ENCODE measurements at places on chromosomes 1 and 21.
A peak's percentile ranks its signal among the peaks of the same experiment; 100 is the strongest.

DNA sequence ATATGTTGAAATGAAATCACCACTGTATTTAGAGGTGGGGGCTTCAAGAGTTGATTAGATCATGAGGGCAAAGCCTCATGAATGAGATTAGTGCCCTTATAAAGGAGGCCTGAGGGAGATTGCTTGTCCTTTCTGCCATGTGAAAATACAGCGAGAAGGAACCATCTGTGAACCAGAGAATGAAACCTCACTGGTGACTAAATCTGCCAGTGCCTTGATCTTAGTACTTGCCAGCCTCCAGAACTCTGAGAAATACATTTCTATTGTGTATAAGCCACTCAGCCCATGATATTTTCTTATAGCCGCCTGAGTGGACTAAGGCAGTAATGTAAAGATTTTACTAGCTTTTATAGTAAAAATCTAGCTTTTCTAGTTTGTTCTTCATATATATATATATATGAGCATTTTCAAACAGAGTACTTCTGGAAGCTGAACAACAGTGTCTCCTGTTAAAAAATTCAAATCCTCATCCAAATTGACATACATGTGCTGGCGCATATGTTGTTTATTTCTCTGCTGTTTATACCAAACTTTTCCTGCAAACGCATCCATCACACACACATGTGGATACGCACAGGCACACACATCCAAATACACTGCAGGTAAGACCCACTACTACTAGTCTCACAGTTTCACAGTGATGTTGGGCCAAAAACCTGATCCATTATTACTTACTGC, 213.1 kb downstream of the RGS7 start:
- DNase-seq = no peak

- DNase-seq = no peak
Measured at GRCh38 chr1:16924919-16925477, 3.3 kb downstream of the CROCC start.

DNA sequence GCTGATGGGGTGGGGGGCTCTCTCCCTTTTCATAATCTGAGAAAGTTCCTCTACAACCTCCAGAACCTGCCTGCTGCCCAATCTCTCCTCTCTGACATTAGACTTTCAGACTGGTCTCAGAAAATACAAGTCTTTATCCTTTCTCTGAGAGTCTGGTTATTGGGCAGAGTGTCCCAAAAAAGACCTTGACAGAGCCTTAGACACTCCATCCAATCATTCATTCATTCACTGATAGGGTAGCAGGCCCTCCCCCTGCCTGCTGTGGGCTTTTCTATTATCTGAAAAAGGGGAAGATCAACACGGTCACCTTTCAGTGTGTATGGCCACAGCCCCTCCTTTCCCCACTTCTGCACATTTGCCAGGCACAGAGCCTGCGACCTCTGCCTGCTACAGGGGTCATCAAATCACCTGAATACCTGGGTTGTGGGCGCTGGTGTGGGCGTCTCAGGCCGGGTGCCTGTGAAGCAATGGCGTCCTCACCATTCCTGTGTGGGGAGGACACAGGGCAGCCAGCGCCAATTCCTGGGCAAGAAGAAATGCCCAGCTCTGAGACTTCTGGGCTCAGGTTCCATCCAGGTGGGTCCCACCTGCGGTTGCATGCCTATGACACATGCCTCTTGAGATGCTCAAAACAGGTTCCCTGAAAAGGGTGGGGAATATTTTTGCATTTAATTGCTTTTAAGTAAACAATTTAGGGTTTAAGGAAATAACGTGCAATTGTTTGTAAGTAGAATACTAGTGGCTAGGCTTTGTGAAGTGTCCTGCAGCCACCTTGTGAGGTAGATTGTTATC, 52.8 kb downstream of the ELK4 start:
- DNase-seq = no peak

- no peak for DNase-seq
Measured at GRCh38 chr1:184773762-184774320, 19.2 kb upstream of the EDEM3 start.

- no peak for DNase-seq
Measured at GRCh38 chr1:61459345-61459744, 265.6 kb downstream of the TM2D1 start.

DNA sequence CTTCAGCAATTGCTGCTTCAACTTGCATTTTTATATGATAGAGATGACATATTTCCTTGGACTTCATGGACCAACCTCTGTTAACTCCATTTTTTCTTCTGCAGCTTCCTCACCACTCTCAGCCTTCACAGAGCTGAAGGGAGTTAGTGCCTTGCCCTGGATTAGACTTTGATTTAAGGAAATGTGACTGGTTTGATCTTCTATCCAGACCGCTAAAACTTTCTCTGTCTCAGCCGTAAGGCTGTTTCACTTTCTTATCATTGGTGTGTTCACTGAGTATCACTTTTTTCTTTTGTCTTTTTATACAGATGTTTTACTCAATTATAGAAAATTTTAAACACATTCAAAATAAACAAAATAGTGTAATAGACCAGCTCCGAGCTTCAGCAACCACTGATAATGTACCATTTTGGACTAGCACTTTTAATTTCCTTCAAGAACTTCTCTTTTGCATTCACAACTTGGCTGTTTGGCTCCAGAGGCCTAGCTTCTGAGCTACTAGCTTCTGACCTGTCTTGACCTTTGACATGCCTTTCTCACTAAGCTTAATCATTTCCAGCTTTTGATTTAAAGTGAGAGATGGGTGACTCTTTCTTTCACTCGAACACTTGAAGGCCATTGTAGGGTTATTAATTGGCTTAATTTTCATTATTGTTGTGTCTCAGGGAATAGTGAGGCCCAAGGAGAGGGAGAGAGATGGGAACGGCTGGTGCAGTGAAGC, 9.3 kb downstream of the NEK7 start:
- DNase-seq = no peak

DNA sequence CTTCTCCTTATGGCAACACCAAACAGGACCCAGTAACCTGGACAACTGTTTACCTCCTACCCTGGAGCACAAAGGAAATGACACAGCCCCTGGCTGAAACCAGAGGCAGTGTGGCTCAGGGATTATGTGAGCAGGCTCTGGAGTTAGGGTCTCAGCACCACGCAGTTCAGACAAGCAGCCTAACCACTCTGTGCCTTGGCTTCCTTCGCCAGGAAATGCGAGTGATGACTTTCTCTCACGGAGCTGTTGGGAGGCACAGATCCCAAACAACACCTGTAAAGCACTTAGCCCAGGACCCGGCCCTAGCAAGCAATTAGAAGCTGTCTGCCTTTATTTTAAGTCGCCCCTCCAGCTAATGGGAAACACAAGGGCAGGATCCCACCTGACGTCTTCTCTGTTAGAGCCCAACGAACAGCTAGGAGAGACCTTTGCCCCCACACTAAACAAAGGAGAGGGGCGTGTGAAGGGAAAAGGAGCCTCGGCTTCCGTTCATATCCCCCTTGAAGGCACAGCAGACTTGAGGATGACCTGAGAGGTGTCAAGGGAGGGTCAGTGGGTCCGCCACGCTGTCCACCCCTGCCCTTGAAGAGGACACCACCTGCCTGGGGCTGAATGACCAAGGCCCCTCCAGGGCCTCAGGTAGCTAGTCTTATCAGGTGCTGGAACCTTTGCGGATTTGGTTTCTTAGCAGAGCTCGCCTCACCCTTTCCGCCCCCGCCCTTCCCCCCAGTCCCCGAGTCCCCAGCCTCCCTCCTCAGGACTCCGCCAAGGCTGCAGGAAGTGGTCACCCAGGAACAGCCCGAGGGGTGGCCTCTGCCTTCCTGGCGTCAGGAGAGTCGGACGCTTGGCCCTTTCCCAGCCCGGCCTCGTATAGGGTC, 860 bp downstream of the TMEM63A start:
- peak; percentile 47 for DNase-seq

DNA sequence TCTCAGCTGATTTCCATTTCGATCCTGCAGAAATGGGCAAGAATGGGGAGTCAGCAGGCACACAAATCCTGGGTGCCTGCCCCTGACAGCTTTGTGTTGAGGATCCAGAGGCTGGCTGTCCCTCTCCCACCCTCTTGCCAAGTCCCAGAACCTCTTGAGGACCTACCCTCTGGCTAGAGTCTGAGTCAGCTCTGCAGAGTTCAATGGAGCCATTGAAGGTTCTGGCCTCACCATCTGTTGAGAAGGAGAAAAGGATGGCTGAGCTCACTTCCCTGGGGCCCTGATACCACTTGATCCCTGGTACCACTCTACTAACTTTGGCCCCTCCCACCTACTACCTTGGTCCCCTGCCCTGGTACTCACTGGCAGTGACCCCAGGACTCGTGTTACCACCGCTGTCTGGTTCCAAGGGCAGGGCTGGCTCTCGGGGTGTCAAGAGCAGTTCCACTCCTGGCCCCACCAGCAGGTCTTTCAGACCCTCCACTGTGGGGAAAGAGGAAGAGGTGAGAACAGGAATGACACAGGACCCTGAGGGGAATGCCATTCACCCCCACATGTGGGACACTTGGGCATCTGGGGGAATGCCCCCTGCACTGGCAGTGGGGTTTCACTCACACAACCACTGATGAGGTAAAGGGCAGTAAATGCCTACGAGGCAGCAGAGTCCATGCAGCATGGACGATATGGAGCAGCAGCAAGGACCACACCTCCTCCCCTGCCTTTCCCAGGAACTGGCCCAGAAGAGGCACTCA, 10.5 kb downstream of the RXFP4 start:
- no peak for DNase-seq

DNA sequence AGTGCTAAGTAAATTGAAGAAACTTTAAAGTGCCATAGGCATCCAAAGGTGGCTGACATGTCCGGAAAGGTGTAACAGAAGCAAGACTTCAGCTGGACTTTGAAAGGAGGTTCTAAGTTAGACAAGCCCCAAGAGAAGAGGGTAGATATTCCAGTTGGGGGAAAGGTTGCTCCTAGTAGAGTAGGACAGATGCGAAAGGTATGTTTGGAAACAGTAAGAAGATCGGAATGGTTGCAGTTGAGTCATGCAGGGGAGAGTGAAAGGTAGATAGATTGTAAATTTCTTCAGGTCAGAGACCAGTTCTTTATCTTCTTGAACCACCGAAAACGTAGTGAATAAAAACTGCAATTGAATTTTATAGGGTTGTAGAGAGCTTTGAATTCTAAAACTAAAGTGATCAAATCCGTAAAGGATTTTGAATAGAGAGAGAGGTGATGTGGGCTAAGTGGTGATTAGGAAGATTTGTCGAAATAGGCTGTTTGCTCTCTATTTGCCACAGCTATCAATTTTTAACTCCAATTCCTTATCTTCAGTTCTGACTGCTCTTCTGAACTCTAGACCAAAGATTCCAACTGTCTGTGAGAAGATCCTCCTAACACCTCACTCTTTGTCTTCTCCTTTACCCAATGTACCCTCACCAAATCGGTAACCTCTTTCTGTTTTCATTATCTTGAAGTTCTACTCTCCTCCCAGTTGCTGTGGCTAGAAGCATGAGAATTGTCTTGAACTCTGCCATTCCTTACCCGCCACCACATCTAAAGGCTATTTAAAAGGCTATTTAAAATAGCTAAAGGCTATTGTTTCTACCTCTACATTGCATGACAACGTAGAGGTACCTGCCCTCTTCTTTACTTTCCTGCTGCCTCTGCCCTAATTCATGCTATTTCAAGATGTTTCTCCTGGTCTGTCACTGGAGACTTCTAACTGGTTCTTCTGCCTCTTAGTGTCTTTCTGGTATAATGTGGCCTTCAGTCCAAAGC, 16.7 kb downstream of the MACF1 start:
- no peak for DNase-seq

DNA sequence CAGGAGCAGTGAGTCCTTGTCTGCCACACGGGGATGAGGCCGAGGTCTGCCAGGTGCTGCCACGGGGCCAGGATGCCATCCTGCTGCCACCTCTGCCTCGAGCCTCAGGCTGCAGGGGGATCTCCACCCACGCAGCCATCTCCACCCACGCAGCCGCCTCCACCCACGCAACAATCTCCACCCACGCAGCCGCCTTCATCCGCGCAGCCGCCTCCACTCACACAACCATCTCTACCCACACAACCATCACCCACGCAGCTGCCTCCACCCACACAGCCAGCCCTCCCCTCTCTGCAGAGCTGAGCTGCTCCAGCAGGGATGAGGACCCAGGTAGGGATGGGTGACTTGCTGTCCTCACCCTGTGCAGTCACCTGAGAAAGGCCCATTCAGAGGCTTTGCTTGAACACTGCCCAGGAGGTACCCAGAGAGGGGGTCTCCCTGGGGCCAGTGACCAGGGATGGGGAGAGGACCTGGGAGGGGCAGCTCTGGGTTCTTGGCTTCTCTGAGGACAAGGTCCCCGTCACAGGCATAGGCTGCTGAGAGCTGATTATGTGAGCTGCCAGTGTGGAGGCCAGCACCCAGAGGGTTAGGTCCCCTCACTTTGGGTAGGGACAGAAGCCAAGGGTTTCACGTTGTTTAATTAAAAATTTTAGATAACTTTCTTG, 46.6 kb upstream of the TTC34 start:
- DNase-seq = no peak

DNA sequence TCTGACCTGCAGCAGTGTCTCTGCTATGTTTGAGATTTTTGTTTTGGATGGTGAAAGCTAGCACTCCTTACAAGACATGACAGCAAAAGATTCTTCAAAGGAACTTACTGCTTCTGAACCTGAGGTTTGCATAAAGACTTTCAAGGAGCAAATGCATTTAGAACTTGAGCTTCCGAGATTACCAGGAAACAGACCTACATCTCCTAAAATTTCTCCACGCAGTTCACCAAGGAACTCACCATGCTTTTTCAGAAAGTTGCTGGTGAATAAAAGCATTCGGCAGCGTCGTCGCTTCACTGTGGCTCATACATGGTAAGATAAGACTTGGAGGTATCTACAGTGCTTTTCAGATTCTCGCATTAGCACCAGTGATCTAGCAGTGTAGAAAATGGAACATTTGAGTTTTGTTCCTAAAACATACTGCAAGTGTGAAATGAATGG, 200.2 kb downstream of the PDE4B start:
- DNase-seq = no peak

DNA sequence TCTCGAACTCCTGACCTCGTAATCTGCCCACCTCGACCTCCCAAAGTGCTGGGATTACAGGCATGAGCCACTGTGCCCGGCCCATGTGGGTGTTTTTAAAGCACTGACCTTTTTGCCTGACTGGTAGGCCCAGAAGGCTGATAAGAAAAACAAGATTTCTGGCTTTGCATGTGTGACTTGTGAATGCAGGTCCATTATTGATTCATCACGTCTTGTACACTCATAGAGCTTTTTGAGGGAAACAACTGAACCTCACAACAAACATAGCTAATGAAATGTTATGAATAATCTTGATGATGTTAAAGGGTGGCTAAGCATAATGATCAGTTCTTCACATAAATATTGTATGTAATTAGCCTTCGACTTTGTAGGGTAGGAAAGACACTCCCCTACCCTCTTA, 140.9 kb upstream of the UBE2U start:
- no peak for DNase-seq

DNA sequence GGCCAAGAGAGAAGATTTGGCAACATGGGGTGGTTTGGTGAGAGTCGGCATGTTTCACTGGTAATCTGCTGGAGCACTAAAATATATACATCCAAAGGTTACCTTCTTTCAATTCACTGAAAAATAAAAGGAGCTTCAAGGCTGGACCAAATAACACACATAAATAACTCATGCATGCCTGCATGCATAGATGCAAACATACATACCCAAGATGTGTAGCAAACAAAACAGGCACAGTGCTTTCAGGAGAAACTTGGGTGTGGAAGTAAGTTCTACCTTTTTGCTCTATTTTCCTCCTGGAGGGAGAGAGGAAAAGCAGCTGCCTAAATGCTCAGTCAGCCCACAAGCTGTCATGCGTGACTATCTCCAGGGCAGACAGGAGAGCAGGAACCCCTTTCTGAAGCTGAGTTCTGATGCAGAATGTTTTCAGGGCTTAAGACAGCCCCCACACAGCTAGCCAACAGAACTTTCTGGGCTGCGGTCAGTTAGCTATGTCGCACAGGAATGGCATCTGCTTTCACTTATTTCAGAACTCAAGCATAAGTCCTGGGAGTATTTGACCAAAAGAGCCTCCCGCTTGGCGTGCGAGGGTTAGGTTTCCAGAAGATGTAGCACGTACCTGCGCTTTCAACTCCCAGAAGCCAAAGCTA, 166.2 kb downstream of the TOMM20 start:
- DNase-seq = peak; percentile 97

All from KBM-7 (cell line).